ENCODE measurements at places on chromosomes 1 and 21.

- no peak for DNase-seq
These were observed 32.1 kb downstream of the TGFB2 start for GRCh38 chr1:218377143-218377660.

- no peak for DNase-seq
These were observed 154.8 kb downstream of the TRABD2B start for GRCh38 chr1:47842228-47842919.

GRCh38 chr1:59693406-59693805 is 121.3 kb upstream of the HOOK1 start:
- DNase-seq, result no peak

DNA sequence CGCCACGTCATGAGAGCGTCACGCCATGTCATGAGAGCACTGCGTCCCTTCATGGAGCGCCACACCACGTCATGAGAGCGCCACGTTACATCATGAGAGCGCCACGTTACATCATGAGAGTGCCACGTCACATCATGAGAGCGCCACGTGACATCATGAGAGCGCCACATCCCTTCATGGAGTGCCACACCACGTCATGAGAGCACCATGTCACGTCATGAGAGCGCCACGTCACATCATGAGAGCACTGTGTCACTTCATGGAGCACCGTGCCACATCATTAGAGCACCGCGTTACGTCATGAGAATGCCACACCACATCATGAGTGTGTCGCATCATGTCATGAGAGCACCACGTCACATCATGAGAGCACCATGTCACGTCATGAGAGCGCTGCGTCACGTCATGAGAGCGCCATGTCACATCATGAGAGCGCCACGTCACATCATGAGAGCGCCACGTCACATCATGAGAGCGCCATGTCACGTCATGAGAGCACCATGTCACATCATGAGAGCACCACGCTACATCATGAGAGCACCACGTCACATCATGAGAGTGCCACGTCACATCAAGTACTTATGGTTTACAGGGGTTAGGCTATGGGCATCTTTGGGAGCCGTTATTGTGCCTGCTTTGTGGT is 9.8 kb upstream of the NLRP3 start:
- no peak for DNase-seq

DNA sequence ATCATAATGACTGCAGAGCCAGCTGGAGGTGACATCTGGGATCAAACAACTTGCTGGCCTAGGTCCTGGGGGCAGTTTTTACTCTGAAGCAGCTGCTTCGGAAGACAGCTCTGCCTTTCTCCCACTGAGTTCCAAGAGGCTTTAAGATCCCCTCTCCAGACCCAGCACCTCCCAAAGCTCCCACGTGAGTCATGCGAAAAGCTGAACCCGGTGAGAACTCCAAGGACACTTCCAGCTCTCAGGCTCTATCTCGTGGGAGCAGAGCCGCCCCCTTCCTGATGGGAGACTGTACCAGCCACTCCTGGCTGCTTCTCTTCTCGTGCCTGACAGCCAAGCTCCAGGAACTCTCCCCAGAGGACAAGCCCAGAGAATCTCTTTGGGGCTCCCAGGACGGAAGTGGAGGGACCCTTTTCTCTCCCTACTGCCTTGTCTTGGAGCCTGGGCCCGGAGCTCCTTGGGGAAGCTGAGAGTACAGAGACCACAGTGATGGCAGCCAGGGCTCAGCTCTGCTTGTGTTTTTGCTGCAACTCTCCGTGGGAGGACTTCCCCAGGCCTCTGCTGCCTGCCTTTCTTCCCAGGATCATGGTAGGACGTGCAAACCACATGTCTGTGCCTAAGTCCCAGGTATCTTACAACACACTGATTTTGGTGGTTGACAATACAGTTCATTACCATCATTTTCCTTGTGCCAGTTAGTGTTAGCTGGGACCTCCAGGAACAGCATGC is 40.6 kb downstream of the STUM start:
- DNase-seq, result no peak

DNA sequence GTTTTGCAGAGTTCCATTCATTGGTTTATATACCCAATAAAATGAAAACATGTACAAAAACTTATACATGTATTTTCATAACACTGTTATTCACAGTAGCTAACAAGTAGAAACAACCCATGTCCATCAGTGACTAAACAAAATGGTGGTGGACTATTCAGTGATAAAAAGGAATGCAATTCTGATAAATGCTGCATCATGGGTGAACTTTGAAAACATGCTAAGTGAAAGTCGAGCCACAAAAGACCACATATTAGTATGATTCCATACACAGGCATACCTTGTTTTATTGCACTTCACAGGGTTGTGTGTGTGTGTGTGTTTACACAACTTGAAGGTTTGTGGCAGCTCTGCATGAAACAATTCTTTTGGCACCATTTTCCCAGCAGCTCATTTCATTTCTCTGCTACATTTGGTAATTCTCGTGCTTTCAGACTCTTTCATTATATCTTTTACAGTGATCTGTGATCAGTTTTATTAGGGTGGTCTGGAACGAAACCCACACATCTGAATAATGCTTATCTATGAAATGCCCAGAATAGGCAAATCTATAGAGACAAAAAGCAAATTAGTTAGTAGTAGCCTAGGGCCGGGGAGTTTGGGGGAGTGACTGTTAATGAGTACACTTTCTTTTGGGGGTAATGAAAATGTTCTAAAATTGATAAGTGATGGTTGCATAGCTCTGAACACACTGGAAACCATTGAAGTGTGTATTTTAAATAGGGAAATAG is 27.2 kb downstream of the RNF11 start:
- no peak for DNase-seq

- no peak for DNase-seq
These were observed 81.9 kb downstream of the SPATA17 start for GRCh38 chr1:217712925-217713597.

DNA sequence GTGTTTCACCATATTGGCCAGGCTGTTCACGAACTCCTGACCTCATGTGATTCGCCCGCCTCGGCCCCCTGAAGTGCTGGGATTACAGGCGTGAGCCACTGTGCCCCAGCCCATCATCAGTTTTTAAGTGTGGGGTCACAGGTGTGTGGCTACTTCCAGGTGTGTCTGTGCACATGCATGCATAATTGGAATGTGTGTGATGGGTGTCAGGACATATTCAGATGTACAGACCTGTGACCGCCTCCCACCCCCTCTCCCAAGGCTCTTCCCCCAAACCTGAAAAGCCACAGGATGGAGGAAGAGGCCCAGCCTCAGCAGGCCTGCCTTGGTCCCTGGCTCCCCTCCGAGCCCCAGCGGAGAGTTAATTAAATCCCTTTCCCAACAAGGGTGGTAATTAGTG is 37.3 kb upstream of the CSF3R start:
- no peak for DNase-seq

DNA sequence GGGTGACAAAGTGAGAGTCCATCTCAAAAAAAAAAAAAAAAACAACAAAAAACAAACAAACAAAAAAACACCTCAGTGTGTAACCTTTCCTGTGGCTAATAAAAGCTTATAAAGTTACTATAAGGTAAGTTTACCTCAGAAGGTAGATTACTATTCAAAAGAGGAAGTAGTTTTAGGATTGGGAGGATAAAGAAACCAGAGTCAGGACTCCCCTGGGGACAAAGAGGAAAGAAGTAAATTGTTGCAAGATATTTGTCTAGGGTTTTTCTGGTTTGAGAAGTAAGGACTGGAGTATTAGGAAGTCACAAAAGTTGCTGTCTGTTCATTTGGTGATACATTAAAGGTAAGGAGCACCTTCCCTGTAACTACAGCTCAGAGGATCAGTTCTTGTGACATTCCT is 23.8 kb upstream of the CENPF start:
- DNase-seq, result no peak

DNA sequence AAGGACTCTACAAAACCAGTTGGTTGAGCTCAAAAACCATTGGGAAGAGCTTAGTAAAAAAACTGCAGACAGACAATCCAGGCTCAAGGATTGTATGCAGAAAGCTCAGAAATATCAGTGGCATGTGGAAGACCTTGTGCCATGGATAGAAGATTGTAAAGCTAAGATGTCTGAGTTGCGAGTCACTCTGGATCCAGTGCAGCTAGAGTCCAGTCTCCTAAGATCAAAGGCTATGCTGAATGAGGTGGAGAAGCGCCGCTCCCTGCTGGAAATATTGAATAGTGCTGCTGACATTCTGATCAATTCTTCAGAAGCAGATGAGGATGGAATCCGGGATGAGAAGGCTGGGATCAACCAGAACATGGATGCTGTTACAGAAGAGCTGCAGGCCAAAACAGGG is 104.0 kb upstream of the BMP8A start:
- DNase-seq, result no peak

DNA sequence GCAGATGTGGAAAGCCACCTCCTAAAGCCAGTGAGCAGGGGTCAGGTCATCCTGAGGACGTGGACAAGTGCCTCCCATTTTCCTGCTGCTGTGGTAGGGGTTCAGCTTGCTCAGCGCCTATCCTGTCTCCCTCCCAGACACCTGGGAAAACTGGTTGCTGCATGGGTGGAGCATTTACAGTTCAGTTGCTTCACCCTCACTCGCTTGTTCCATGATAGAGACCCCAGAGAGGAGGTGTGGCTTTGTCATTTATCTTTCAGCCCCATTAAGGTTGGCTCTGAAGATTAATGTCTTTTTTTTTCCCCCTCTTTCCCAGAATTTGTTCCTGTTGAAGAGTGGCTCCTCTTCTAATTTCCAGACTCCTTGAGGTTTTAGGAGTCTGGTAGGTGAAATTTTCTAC is 9.2 kb downstream of the VANGL1 start:
- no peak for DNase-seq

GRCh38 chr1:59243550-59243949 is 53.3 kb upstream of the FGGY start:
- DNase-seq, result no peak

DNA sequence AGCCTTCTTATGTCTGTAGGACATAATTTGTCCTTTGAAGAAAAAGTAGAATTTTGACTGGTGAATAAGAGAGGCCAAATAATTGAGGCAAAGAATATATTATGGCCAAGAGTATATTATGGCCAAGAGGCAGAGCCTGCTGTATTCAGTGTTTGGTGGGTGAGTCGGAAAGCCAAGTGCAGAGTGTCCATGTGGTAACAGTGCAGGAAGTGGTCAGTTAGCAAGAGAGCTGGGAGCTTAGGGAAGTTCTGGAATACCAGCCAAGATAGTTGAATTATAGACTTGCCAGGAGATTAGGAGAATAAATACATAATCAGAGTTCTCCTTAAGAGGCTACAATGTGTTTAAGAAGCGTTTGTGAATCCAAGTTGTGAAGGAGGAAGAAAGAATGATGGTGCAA is 131.5 kb upstream of the LMO4 start:
- no peak for DNase-seq

GRCh38 chr1:233065685-233066084 is 115.3 kb downstream of the NTPCR start:
- no peak for DNase-seq

DNA sequence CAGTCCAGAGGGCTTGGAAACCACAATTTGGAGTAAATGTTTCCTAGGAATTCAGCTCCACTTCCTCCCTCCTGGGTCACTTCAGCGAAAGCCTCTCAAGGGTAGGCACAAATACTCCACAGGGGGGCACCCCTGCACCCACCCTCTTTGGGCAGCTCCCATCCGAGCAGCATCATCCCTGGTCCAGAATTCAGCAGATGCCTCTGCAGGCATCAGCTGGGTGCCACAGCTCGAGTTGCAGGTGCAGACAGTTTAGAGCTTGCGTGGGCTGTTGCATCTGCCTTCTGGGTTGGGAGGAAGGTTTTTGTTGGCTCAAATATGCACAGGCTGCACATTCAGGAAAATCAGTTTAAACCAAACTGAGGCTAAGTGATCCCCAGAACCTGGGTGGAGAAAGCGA is 25.0 kb downstream of the KANK4 start:
- no peak for DNase-seq

GRCh38 chr1:81032973-81033425 is 767.7 kb upstream of the ADGRL2 start:
- no peak for DNase-seq

DNA sequence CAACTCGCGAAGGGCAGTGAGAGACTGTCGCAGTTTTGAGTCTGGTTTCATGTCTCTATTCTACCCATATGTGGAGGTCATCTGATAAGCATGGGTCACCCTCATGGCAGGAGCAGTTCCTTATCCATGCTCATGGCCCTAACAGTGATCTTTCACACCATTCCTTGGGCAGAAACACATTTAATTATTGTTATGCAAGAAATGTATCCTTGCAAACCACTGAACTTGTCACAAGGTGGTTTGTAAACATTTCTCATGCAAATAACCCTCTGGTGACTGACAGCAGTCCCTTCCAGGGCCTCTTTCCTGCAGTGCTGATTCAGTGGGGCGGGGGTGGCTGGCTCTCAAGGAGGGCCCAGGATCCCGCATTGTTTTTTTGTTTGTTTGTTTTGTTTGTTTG is 421.4 kb upstream of the RUNX1 start:
- DNase-seq, result no peak

- DNase-seq, result no peak
These were observed 36.5 kb downstream of the PTPN14 start for GRCh38 chr1:214514819-214515383.

- DNase-seq, result no peak
These were observed 8.4 kb upstream of the SLC37A1 start for GRCh38 chr21:42505090-42505726.

GRCh38 chr1:247175458-247175857 is 3.6 kb upstream of the ZNF124 start:
- DNase-seq, result no peak

GRCh38 chr1:29209173-29209572 is 21.6 kb downstream of the MECR start:
- DNase-seq, result no peak

DNA sequence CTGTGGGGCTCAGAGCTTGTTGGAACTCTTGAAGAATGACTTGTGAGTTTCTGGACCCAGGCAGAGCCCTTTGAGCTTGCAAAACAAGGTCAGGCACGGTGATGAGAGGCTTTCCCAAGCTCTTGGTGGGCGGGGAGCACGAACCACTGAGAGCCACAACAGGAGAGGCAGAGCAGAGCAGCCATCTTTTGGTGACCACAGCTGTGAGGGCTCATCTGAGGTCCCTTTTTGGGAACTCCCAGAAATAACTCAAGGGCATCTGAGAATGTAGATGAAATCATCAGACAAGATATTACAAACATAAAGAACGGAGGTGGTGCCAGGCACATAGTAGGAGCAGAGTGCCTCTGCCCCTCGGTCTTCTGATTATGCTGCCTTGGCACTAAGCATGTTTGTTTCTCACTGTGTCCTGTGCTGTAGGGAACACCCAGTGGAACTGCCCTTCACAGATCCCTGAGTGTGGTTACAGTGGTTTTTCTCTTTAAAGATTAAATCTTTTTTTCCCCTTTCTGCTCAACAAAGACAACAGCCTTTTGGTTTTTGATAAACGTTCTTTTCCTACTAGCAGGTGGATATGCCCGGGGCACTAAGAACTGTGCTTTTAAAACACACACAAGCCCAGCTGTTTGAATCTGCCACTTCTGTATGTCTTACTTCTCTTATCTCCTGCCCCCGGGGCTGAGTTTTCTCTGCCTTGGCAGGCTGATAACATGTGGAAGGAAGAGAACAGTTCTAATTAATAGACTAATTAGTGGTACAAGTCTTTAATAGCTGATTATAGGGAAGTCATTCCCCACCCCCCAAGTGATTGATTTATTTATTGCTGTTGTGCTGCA is 37.7 kb downstream of the CD34 start:
- DNase-seq, result no peak

Measured in left cardiac atrium (tissue), 4 donors.